Stimulated activated CD8-positive, alpha-beta memory T cell treated with anti-CD3 and anti-CD28 coated beads, Interleukin-7, amount 100 ng/mL, for 24 hours (primary cell): ENCODE measurements at places on chromosomes 16 and 17.

- DNase-seq = no peak
These were observed 17.5 kb downstream of the CIBAR2 start for GRCh38 chr16:85094812-85095211.

DNA sequence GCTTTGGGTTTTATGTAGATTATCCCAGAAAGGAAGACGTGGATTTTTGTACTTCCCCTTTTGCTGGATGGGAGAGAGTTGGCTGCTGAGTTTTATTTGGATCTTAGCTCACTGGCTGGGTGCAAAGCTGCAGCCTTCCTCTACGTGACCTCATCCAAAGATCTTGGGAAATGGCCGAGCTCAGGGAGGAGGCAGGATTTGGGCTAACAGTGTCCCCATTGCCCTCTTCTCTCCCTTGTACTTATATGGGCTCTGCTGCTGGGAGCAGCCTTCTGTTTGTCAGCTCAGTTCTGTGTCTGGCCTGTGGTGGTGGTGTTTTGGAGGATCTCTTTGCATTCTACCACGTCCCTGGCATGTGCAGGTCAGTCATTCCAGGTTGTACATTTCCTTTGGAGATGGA, 2.0 kb downstream of the AOC3 start:
- DNase-seq = no peak

- no peak for DNase-seq
These were observed 145.5 kb upstream of the SOX9 start for GRCh38 chr17:71975331-71975801.

DNA sequence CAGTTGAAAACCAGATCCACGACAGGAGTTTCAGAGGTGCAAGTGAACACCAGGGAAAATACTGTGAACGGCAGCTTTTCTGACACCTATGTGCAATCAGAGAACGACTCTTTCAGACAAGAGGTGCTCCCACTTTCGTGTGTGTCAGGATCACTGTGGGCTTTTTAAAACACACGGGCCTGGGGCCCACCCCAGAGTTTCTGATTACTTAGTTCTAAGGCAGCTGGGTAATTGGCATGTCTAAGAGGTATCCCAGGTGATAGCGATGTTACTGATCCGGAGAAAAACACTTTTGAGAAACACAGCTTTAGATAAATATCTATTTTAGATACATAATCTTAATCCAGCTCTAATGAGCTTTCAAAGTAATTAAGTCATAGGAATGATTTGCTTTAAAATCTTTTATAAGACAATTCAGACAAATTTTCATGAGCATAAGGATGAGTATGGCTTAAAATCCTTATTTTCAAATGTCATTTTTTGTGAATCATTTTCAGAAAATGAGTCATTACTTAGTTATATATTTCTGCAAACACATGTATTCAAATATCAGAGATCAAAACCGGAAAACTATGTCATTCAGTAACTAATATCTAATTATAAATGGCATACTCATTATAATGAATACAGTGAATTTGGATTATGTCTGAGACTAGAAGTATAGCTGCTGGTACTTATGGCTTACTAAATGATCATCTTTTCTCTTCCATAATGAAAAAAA, 217.9 kb upstream of the PSMD7 start:
- no peak for DNase-seq

DNA sequence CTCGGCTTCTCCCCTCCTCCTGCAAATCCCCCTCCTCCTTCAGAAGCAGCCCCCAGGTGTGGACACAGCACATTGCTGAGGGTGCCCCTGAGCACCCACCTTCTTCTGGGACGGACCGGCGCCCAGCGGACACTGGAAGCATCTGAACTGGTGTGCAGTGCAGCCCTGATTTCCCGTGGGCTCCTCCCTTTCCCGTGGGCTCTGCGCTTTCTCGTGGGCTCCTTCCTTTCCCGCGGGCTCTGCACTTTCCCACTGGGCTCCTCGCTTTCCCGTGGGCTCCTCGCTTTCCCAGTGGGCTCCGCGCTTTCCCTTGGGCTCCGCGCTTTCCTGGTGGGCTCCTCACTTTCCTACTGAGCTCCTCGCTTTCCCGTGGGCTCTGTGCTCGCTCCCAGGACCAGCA, 32.6 kb upstream of the ACSF3 start:
- DNase-seq = no peak

DNA sequence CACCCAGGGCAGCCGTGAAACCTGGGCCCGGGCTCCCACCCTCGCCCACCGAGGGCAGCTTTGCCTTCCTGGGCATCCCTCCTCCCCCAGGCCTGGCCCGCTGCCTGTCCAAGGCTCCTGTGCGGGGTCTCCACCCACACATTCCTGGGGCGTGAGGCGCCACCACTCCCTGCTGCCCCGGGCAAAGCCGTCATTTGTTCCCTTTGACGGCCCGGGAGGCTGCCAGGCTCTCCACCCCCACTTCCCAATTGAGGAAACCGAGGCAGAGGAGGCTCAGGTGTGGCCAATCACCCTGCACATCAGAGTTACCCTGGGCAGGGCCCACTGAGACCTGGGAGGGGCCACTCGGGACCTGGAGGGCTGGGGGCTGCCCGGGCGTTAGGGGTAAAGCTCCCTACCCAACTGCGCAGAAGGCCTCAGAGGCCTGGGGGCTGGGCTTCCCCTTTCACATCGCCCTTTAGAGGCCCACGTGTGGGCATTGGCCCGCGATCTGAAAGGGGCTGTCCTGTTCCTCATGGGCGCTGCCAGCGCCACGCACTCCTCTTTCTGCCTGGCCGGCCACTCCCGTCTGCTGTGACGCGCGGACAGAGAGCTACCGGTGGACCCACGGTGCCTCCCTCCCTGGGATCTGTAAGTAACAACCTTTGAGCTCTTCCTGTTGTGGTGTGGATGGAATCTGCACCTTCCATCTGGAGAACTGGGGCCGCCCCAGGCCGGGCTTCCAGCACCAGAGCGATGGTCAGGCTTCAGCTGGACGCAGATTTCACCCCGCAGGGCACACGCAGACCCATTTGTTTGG, at the start of gene MSLN:
Gene MSLN, plus strand, starts transcription at position 190 of the 799 bp plus-strand sequence. CDS start 1,947 bp downstream, outside the sequence.
- DNase-seq = no peak

- DNase-seq = no peak
These were observed 12.8 kb upstream of the GNG13 start for GRCh38 chr16:813204-813915.

DNA sequence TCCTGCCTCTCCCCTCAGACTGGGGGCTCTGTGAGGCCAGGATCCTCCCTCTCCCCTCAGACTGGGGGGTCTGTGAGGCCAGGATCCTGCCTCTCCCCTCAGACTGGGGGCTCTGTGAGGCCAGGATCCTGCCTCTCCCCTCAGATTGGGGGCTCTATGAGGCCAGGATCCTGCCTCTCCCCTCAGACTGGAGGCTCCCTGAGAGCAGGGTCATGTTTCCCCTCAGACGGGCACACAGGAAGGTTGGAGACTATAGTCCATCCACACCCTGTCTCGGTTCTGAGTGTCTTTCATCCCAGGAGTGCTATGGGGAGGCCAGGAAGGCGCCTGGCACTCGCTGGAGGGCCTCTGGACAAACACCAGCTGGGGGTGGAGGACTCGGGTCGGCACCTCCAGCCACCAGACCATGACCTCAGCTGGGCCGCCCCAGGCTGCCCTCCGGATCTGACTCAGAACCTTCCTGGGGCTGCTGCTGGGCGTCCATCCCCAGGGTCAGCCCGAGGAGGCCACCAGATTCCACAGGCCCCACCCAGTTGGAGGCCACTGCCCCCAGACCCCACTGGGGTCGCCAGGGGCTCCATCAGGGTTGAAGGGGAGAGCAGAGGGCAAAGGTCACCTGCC, 21.9 kb upstream of the DLX4 start:
- DNase-seq = no peak

- no peak for DNase-seq
These were observed 1.2 kb upstream of the IGSF6 start for GRCh38 chr16:21653571-21653970.

GRCh38 chr16:31382485-31383161, 10.5 kb upstream of the ITGAD start:
- peak; percentile 41 for DNase-seq

DNA sequence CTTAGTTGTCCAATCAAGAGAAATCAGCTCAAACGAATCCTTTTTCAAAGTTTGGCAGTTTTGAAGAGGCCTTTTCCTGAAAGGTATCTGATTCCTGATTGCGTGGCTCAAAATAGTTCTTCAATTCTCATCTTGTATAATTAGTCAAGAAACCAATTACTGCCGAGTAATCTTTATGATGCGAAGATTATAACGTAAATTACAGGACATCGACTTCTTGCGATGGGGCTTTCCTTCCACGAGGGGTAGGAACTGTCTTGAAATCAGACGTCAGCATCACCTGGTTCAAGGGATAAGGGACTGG, 644 bp upstream of the ARL2BP start:
- no peak for DNase-seq

- DNase-seq = no peak
These were observed 4.4 kb upstream of the SCPEP1 start for GRCh38 chr17:56973520-56973919.

DNA sequence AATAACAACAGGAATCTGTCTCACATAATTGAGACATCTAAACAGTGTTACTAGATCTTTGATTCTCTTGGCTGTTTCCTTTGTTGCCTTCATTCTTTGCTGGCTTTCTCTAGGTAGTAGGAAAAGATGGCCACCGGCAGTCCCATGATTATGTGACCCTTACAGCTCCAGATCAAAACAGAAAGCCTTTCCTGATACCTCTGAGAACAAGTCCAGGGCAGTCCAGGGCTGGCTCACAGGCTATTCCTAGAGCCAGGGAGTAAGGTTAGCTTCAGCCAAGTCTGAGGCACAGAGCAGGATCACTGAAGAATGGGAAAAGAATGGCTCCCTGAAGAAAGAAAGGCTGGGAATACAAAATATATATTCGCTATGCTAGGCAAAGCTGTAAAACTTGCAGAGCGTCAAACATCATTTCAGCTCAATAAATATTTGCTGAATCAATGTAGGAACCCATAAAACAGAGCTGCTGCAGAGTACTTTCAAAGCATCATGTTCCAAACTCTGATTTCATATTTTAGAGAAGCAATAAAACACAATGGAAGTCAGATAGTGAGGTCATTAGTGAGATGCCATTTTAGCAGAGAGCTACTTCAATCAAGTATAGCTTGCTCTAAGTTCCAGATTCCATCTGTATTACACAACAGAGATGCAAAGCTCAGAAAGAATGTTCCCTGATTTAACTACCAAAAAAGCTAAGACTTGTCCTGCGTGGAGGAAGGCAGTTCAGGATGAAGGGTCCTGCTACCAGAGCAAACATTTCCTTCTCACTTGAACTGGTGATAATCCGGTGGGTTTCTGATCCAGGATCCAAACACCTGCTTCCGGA, 23.4 kb downstream of the ADAT1 start:
- no peak for DNase-seq

- no peak for DNase-seq
These were observed 4.3 kb downstream of the CAMKK1 start for GRCh38 chr17:3888343-3889171.

DNA sequence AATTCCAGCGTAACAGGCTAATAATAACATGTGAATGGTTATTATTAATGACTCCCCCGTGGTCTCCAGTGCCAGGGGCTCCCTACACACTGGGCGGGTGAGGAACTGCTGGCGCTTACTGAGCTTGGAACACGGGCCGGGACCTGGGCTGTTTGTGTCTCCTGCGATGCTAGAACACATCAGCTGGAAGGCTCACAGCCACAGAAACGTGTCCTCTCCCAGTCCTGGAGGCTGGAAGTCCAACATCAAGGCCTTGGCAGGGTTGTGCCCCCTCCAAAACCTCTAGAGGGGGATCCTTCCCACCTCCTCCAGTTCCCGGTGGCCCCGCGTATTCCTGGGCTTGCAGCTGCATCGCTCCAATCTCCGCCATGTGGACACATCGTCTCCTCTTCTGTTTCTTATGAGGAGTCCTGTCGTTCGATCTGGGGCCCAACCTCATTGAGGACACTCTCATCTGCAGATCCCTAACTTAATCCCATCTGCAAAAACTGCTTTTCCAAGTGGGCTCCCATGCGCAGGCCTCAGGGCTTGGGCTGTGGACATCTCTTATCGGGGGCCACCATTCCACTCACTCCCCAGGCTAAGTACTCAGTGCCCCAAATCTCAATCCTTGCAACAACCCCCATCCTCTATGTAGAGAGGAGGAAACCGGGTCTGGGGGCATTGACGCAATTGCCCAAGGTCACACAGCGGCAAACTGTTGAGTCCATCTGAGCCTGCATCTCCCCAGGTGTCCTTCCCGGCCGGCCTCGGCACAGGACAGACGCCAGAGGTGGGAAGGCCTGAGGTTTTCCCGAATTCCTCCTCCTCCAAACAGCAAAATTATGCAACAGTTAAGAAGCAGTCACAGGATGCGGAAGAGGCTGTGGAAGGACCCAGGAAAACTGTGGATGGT, 193.9 kb downstream of the IRF8 start:
- no peak for DNase-seq

DNA sequence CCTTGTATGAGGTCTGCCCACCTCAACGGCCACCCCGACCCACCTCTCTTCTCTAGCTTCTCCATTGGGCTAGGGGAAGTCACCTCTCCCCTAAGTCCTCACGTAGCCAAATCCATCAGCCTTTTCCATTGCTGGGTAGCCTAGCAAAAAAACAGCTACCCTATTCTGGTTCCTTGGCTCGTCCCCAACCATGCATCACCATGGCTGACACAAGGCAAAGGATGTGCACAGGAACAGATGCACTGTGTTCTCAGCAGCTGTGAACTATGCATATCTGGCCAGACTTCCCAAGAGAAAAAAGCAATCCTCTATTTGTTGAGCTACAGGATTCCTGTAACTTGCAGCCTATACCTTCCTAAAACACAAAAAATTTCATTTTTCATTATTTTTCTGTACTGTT, 22.0 kb upstream of the FLCN start:
- DNase-seq = no peak

- no peak for DNase-seq
These were observed 24.3 kb upstream of the GPRC5B start for GRCh38 chr16:19908921-19909320.

DNA sequence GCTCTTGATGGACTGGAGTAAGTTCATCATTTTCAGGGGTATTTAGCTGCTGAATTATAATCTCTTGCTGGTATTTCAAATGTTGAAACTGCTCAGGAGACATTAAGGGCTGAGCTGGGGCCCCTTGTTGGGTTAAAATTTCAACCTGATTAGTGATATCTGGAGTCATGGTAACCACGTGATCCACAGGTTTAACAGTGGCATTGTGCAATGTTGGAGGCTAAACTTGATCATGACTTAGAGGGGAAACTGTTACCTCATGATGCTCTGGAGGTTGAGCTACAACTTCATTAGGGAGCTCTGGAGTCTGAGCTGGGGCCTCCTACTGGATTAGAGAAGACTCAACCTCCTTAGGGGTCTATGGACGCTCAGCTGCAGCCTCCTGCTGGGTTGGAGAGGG, 17.2 kb upstream of the MPP2 start:
- no peak for DNase-seq

GRCh38 chr17:70158180-70158579, 11.2 kb upstream of the KCNJ2 start:
- no peak for DNase-seq

- no peak for DNase-seq
These were observed 13.2 kb downstream of the NOB1 start for GRCh38 chr16:69741519-69741918.
